ENCODE measurements at places on chromosomes 4 and X.

DNA sequence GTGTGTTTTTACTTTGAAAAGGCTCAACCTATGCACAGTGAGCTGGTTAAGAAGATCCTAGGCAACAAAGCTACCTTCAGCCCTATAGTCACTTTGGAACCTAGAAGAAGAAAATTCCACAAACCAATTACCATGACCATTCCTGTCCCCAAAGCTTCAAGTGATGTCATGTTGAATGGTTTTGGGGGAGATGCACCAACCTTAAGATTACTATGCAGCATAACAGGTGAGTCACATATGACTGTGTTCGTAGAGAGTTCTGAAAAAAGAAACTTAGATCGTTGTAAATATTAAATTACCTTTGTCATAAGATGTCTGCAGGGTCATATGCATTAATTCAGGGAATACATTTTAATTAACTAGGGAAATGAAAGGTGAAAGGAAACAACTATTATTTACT lies 287.1 kb downstream of the ANK2 start:
- no peak for DNase-seq

GRCh38 chr4:122960611-122961000 lies 38.2 kb upstream of the NUDT6 start:
- no peak for DNase-seq

GRCh38 chr4:19707876-19708275 lies 543.8 kb upstream of the SLIT2 start:
- no peak for DNase-seq

DNA sequence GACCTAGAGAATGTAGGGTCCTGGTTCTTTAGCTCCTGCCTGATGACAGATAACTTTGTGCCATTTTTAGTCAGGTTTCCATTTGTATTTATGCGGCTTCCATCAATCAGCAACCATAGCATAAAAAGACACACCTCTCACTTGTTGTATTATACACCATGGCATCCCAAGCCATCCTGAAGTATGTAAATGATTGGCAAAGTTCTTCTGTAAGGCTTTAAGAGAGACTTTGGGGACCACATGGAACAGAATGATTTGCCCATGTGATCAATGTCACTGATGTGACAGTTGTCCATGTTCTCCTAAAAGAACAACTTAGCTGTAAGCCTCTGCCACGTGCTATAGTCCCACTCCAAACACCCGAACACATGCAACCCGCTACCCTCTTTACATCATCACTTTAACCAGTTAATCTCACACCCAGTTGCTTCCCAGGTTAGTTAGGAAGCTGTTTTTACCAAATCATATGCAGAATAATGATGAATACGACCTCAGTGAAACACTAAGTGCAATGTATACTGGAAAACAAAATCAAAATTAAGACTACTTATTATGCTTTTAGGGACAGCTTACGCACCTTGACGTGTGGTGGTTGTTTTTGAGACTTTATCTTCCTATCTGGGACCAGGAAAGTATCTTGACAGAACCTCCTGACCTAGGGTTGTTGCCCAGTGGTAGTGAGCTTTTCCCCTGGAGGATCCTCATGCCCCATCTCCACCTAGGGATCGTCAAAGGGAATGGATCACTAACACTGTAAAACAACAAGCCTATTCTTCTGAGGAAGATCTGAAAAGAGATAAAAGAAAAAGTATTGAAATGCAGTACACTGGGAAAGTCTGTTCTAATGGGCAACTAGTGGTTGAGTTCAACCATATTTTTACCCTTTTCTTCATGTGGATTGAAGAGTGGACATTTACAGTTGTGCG lies 267.8 kb downstream of the CHIC1 start:
- no peak for DNase-seq

DNA sequence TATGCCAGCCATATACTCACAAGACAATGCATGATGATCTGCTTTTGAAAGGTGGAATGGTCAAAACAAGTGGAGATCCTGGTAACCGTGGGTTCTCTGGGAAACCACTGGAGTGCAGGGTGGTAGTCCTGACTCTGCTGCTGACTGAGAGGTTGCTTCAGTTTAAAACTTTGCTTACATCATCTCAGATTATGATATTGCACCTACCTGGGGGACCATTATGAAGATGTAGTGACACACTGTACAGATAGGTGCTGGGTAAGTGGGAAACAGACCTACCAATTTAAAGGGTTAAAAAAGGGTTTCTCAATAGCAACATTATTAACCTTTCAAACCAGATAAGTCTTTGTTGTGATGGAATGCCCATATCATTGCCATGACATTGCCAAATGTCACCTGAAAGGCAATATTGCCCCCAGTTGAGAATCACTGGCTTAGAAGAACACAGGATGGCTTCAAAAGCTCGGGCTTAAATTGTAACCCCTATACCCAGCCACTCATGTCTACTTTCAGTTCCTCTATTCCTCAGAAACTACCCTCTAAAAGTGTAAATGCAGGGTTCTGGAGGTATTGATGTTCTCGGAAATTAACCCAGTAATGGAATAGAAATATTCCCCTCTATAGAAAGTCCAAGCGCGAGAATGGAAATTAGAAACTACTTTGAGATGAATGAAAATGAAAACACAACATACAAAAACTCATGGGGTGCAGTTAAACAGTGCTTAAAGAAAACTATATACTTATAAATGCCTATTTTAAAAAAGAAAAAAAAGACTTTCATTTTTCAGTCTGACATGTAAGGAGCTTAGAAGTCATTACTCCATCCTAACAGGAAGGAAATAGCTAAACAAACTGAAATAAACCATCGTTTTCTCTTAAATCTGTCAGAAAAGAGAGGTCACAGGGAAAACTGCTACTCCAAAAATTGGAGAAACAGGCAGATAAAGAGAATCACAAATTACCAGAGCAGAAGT lies 65.8 kb downstream of the ARHGEF6 start:
- DNase-seq: no peak

GRCh38 chr4:74793757-74794381 lies 454 bp downstream of the BTC start:
- no peak for DNase-seq

DNA sequence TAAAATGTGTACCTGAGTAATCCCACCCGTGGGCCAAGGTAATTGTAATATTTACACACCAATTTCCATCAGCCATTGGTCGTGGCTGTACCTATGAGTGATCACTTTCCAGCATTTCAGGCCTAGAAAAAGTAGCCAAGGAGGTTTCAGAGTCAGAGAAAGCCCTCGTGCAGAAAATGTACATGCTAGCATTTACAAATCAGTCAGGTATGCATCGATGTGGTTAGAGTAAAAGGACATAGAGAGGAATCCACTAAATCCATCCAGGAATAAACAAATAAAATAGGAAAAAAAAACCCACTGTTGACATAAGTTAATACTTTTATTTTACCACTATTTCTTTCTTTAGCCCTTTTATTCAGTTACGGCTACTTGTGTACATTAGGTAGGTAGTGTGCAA lies 256.8 kb downstream of the TRIML1 start:
- DNase-seq: no peak

- no peak for DNase-seq
These were observed 924.3 kb upstream of the SLIT2 start for GRCh38 chr4:19327364-19327763.

DNA sequence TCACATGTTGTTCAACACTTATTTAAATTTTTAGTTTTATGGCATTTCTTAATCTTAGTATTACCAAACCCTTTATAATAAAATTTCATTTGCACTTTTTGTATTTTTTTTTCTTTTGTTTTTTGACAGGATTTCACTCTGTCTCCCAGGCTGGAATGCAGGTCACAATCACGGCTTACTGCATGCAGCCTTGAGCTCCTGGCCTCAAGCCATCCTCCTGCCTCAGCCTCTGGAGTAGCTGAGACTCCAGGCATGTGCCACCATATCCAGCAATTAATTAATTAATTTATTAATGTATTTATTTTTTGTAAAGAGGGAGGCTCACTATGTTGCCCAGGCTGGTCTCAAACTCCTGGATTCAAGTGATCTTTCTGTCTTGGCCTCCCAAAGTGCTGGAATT lies 133.4 kb downstream of the ADGRL3 start:
- no peak for DNase-seq

DNA sequence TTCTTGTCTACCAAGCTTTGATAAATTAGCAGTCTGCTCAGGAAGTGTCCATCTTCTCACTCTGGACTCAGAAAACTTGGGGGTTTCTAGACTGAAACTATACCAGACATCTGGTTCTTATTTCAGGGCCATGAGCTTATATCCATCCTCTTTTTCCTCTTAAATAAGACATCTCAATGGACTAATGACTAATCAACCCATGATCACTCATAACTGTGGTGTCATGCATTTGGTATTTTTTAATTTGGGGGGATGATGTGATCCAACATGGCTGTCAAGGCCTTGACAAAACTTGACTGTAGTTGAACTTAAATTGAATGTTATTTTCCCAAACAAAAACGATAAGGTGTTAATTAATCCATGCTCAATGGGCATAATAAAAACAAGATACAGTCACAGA lies 87.8 kb downstream of the GPRASP3 start:
- no peak for DNase-seq

All from activated gamma-delta T cell (primary cell).